ENCODE measurements at places on chromosomes 2 and 18.
A peak's percentile ranks its signal among the peaks of the same experiment; 100 is the strongest.

DNA sequence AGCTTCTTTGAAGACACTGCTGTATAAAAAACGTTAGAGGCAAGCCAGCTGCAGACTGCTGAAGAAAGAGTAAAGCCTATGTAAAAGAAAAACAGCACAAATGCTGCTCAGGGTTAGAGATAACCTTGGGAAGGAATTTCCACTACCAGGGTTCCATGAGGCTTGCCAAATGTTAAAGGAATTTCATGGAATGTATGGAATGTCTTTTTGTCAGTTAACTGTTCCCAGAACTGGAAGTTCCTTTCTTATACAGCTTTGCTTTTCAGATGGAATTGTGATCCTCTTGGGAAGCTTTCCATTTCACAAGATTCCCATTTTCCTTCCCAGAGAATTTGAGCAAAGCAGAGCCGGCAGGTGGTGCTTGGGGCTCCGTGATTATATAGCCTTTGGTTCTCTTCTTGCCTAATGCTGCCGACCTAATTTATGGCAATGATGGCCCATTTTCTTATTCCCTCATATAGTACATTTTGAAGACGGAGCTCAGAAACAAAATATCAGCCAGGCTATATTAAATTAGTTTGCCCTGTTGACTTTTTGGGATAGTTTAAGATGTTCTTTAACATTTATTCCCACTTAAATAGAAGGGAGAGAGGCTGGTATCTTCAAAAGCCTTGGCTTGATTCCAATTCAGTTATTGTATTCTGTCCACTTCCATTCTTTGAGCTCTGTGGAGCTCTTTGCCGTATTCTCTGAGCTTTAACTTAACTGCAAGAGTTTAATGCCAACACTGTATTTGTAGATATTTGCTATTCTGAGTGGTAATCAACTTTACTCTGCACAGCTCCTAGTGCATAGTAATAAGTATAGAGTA lies 162.3 kb downstream of the PHLPP1 start:
- DNase-seq, result no peak
- H3K4me3 ChIP-seq, result no peak overlapping the region
- peaks cover 77% of the 10 kb centered on the region for H3K4me1 ChIP-seq
- no peaks in the 10 kb centered on the region for H3K27me3 ChIP-seq
- peak overlapping the region; percentile 95 for H3K27ac ChIP-seq

DNA sequence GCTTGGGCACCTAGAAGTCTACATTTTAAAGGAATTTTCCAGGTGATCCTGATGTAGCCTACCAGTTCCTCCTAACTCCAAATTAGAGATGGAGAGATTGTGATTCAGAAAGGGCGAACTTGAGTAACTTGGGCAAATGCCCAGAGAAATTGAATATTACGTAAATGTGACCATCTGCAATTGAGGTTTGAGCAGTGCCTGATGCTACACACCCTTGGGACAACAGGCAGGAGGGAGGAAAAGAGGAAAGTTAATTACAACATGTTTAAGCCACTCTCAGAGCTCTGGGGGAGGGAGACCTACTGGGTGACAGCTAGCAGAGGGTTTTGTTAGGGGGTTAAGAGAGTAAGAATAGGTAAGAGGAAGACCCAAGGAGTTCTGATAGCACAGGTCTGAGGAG lies 208.9 kb downstream of the LPIN1 start:
- no peaks in the 10 kb centered on the region for H3K4me1 ChIP-seq
- no peak overlapping the region for H3K27ac ChIP-seq
- no peak for DNase-seq
- H3K4me3 ChIP-seq, result no peak overlapping the region
- H3K36me3 ChIP-seq, result no peaks in the 10 kb centered on the region

DNA sequence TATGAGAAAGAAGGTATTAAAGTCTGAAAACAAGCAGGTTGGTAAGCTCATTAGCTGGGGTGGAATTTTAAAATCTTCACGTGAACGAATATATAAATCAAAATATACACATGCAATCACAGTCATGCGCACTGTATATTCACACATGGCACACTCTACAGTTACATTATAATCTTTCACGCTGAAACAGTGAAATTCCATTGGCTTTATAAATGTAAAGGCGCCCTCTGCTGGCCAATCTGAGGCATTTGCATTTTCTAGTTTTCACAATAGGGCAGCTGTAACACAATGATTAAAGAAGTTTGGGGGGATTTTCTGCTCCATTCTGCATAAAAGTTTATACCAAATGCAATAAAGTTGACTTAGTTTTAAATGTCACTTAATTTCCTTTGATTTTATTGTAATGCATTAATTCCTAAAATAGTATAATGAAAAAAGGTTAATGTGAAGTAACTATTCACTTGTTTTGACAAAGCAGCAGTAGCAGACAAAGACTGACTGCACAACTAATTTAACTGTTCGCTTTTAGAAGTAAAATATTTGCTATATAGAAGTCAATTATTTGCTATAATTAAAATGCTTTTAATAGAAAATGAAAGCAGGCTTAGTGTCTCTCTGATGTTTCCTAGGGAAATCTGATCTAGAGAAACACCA lies 17.2 kb downstream of the IFIH1 start:
- no peak overlapping the region for H3K4me3 ChIP-seq
- no peaks in the 10 kb centered on the region for H3K36me3 ChIP-seq
- H3K27me3 ChIP-seq, result no peaks in the 10 kb centered on the region
- DNase-seq, result peak; percentile 9
- no peaks in the 10 kb centered on the region for H3K4me1 ChIP-seq

- H3K27me3 ChIP-seq, result no peaks in the 10 kb centered on the region
- DNase-seq, result no peak
- H3K36me3 ChIP-seq, result no peaks in the 10 kb centered on the region
- peaks cover 16% of the 10 kb centered on the region for H3K4me1 ChIP-seq
- no peak overlapping the region for H3K4me3 ChIP-seq
Measured at GRCh38 chr2:215667585-215668377, 231.9 kb upstream of the FN1 start.

- no peak overlapping the region for H3K27ac ChIP-seq
- H3K36me3 ChIP-seq, result no peaks in the 10 kb centered on the region
Measured at GRCh38 chr2:158936978-158937377, 31.5 kb upstream of the TANC1 start.

DNA sequence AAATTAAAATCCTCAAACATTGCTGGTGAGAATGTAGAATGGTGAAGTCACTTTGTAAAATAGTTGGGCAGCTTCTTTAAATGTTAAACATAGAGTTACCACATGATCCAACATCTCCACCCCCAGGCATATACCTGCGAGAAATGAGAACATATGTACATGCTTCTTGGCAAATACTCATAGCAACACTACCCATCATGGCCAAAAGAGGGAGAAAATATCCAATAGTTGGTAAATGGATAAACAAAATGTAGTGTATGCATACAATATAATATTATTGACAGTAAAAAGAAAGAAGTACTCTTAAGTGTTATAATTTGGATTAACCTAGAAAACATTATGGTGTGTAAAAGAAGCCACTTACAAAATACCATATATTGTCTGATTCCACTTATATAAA lies 185.9 kb downstream of the CDH7 start:
- no peaks in the 10 kb centered on the region for H3K36me3 ChIP-seq
- no peak overlapping the region for H3K27ac ChIP-seq
- H3K4me1 ChIP-seq, result no peaks in the 10 kb centered on the region
- DNase-seq, result no peak
- H3K27me3 ChIP-seq, result no peaks in the 10 kb centered on the region
- no peak overlapping the region for H3K4me3 ChIP-seq

Measured in PC-9 (cell line).